Left renal cortex interstitium (tissue), 4 donors: ENCODE measurements at places on chromosomes 2 and 18. TPM values are rescaled to one million over a fixed set of nuclear protein-coding genes. Genes with fewer than 3 reads are reported as not detected.

DNA sequence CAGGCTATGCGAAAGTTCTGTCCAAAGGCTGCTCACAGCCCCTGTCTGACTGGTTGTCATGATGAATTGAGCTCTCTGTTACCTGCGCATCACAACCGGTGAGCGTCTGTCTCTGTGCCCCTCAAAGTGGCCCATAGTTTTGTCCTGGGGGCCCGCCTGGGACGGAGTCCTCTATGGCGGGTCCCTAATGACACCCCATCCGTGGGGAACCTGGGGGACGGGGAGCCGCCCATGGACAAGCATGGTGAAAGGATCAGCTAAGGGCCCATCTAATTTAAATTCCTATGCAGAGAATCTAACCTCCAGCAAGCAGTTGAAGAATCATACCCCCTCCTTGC, 473 bp downstream of the ELMOD3 start:
- DNase-seq: no peak

GRCh38 chr2:120794716-120795115, 59.0 kb downstream of the GLI2 start:
- DNase-seq: no peak

DNA sequence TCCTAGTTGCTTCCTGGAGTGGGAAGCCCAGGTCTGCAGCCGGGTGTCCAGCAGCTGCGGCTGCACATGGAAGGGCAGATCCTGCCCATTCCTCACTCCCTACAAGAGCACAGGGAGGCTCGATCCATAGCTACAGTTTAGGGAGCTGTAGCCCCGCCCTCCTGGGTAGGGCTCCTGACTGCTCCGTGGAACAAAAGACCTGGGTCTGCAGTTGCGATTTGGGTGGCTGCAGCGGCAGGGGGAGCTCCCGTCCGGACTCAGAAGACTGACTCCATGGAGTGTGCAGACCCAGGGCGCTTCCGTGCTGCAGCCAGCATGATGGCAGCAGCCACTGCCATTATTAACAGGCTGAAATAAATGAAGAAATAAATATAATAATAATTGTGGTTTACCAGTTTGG, 157.3 kb downstream of the CTNNA2 start:
- DNase-seq: no peak

GRCh38 chr2:237488901-237489860, 2.1 kb downstream of the MLPH start:
- DNase-seq: no peak

DNA sequence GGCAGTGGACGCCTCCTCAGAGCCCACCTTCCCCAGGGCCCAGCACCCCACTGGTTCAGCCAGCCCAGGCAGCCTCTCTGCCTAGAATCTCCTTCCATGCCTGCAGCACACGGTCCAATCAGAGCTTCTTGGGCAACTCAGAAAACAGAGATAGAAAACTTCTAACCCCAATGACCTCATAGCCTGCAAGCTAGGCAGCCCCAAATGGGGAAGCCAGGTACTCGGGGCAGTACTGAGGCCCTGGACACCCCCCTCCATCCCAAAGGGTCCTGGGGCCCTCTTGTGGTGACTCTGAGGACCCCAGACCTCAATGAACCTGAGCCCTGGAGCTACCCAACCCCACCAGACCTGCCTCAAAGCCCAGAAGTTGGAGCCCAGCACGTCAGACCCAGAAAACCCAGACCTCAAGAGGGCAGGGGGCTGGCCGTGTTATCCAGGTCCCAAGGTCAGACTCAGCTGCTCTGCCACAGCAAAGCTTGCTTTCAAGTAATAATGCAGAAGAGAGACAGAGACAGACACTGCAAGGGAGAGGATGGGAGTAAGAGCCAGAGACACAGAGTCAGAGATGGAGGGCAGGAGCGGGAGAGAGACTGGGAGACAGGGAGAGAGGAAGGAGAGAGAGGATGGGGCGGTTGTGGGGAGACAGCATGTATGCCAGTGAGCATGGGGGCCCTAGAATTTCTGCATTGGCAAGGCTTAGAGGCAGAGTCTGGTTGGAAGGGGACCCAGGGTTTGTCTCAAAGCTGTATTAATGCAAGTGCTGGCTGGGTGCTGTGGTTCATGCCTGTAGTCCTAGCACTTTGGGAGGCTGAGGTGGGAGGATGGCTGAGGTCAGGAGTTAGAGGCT, 28.2 kb downstream of the SERTAD2 start:
- DNase-seq: no peak

C1QL2 gene
- polyA plus RNA-seq: not detected

GRCh38 chr2:10265329-10266132, 37.2 kb upstream of the HPCAL1 start:
- DNase-seq: no peak

DNA sequence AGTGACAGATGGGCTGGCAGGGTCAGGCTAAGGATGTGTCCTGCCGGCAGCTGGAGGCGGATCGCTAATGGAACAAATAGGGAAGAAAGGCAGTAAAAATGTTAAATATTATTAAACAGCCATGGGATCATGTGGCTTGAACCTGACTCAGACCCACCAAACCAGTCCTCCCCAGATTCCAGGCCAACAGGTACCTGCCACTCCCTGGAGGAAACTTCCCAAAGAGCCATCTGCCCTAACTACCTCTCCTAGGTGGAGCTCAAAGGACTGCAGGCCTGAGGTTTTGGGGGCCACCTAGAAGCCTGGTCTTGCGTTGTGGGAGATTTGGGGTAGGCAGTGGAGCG, 34.3 kb downstream of the CIB4 start:
- DNase-seq: no peak

DNA sequence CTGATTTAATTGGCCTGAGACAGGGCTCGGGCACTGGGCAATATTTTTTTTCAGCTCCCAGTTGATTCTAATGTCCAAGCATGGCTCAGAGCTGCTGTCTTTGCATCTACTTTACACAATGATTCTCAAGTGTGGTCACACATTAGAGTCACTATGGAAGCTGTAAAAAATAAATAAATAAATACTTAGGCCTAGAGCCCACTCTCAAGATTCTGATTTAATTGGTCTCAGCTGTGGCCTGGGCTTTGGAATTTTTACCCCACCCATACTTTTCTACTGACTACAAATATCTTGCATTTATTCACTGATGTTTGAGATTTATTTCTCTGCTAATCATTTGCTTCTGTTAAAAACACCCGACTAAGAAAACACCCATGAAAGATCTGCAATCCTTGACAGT, 145.7 kb upstream of the SRD5A2 start:
- DNase-seq: no peak

C2orf81 gene
- polyA plus RNA-seq: 8.7 TPM

GRCh38 chr2:157777427-157777826, 98.7 kb downstream of the ACVR1 start:
- no peak for DNase-seq

TRIM43 gene
- 0.47 TPM for polyA plus RNA-seq

GRCh38 chr2:85596026-85596333, 435 bp downstream of the RNF181 start:
- no peak for DNase-seq

PROKR1 gene
- polyA plus RNA-seq: 0.45 TPM

- no peak for DNase-seq
Measured at GRCh38 chr2:25270061-25270460, 71.7 kb downstream of the DNMT3A start.

GRCh38 chr2:207902821-207903220, 122.5 kb downstream of the PLEKHM3 start:
- DNase-seq: no peak

DNA sequence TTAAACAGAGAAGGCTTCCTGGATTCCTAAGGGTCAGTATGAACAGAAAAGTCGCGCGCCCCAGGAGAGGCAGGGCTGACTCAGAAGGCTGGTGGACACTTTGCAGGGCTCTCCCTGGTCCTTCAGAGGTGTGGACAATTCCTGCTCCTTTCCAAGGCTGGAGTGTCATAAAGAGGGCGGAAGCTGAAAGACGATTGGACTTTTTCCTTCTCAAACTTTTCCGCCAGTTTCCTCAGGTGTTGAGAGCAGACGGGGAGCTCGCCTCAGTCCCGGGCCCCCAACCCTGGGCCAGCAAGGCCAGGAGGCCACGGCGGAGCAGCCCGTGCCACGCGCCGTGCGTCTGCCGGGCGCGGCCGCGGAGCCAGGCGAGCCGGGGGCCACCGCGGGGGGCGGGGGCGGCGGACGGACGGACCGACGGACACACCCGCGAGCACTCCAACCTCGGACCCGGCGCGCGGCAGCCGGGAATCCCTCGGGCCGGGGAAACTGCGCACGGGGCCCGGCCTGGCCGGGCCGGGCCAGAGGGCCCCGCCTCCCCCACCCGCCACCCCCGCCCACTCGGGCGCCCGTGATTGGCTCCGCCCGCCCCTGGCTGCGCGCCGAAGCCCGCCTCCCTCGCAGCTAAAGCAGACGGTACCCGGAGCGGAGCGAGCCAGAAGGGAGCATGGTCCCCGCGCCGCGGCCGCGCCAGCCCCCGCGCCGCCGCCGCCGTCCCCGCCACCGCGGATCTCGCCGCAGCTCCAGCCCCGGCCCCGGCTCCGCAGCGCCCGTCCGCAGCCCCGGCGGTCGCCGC, at the start of gene KLHL29:
Gene KLHL29, plus strand, starts transcription at position 629 of the 793 bp plus-strand sequence. CDS start 177,018 bp downstream, outside the sequence.
- no peak for DNase-seq

TMEFF2 gene
- 6.9 TPM for polyA plus RNA-seq

INPP5D gene
- 8.7 TPM for polyA plus RNA-seq

- DNase-seq: no peak
Measured at GRCh38 chr2:10034333-10035052, 8.9 kb upstream of the KLF11 start.

- DNase-seq: no peak
Measured at GRCh38 chr2:176991411-176991810, 221.2 kb upstream of the HNRNPA3 start.

CERKL gene
- polyA plus RNA-seq: 15.1 TPM

ST6GAL2 gene
- polyA plus RNA-seq: 21.5 TPM

CEP68 gene
- 30.1 TPM for polyA plus RNA-seq

AGXT gene
- 0.08 TPM for polyA plus RNA-seq

ARHGAP28 gene
- polyA plus RNA-seq: 62.0 TPM

RNF125 gene
- 3.0 TPM for polyA plus RNA-seq

GRCh38 chr2:44545005-44545404, 183.3 kb downstream of the CAMKMT start:
- no peak for DNase-seq

DNA sequence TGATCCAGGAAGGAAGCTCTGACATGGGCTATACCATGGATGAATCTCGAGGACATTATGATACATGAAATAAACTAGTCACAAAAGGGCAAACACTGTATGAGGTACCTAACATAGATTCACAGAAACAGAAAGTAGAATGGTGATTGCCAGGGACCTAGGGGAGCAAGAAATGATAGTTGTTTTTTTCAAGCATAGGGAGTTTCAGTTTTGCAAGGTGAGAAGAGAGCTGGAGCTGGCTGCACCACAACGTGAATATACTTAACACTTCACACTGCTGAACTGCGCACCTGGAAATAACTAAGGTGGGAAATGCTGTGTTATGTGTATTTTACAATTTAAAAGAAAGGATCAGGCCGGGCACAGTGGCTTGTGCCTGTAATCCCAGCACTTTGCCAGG, 13.2 kb upstream of the AGAP1 start:
- DNase-seq: no peak
